Inflammatory macrophage treated with lipopolysaccharide for 1 hour (primary cell): ENCODE measurements at places on chromosomes 16 and 17.
A peak's percentile ranks its signal among the peaks of the same experiment; 100 is the strongest.

DNA sequence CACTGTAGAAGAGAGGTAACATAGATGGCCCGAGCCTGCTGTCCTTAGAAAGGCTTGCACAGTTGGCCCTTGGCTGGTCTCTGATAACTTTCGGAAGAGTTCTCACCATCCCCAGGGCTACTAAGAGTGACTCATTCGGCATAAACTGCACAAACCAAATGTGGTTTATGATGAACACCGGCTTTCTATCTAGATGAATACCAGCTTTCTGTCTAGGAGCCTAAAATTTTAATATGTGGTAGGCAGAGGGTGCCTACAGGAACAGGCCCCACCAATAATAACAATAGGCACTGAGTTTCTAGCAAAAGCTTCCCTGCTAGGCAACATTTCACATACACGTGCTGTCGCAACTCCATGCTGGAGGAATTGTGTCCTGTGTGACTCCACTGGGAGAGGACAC is 15.4 kb downstream of the CNOT1 start:
- DNase-seq: no peak

GRCh38 chr16:68062910-68063393 is 22.2 kb upstream of the NFATC3 start:
- no peak for DNase-seq

- peak; percentile 63 for DNase-seq
Measured at GRCh38 chr17:81483085-81483861, 29.3 kb downstream of the ACTG1 start.

DNA sequence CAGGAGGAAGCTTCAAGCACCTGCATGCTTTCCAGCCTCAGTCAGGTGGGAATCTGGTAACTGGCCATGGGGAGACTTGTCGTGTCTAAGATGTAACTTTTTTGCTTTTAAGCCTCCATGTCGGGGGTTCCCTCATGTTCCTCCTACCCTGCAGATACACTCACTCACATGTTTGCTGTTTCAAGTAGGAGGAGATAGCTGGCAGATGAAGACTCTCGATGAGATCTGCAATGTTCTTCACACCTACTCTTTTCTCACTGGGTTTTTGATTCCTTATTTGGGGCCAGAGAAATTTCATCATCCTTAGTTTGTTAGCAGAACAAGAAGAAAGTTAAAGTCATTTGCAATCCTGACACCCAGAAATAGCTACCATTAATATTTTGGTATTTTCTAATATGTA is 24.7 kb downstream of the UTP4 start:
- DNase-seq: peak; percentile 85

GRCh38 chr16:47016700-47017133 is 43.2 kb upstream of the DNAJA2 start:
- peak; percentile 83 for DNase-seq

DNA sequence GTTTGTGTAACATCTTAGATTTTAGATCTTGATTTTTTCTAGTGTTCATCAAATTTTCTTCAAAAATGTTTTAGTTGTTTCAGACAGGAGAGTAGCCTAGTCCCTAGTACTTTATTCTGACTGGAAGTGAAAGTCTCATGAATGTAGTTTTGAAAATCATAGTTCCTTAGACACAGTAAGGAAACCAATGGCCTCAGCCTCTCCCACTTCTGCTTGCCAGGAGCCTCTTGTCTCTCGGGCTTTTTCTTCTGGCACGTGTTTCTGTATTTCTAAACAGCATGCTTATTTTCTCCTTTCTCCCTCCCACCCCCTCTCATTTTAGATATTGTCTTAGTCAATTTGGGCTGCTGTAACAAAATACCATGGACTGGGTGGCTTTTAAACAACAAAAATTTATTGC is 9.8 kb downstream of the SLFN5 start:
- peak; percentile 76 for DNase-seq

- no peak for DNase-seq
Measured at GRCh38 chr16:11748404-11749254, 6.0 kb upstream of the TXNDC11 start.

DNA sequence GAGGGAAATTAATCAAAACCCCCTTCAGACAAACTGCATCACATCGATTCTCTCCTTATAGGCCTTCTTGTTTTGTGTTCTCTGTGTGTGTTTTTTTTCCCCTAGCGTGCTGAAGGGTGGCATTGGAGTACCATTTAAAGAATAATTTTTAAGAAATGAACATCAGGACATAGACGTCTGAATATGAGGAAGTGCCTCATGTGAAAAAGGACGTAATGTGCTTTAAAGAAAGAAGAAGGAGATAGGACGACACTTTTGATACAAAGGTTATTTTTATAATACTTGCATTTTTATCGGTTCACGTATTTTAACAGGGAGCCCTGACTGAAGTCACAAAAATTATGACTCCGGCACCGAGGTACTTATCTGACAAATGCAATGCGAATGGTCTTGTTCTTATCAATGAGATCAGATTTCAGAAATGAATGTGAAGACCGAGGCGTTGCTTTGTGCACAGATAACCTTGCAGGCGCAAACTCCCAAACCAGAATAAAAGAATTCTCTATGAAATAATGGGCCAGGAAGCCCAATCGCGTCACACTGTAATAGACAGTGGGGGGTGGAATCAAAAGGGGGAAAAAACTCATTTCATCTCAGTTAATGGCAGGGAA is 606.3 kb downstream of the MAF start:
- no peak for DNase-seq

- DNase-seq: peak; percentile 56
Measured at GRCh38 chr16:68367030-68367429, 56.2 kb downstream of the PRMT7 start.

- DNase-seq: no peak
Measured at GRCh38 chr16:81817296-81817695, 38.2 kb downstream of the PLCG2 start.

DNA sequence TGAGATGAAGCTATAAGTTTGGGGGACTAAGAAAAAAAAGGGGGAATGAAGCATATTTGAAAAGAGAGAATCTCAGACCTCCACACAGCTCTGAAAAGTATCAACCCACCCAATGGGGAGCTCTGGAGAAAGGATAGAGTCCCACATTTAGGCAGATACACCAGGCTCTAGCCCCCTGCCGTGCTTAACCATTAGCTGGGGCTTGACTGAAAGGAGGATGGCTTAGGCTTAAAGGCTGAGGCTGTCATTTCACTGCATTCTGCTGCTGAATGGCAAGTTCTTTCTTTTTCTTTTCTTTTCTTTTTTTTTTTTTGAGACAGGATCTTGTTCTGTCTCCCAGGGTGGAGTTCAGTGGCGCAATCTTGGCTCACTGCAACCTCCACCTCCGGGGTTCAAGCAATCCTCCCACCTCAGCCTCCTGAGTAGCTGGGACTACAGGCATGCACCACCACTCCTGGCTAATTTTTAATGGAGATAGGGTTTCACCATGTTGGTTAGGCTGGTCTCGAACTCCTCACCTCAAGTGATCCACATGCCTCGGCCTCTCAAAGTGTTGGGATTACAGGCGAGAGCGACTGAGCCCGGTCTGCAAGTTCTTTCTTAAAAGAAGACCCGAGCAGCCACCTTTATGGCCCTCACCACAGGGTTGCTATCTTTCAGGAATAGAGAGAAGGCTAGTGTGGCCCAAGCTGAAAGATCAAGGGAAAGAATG is 9.0 kb upstream of the MMP2 start:
- no peak for DNase-seq
